Lung (tissue), 17 donors: ENCODE measurements at places on chromosomes 1 and 21. TPM values are rescaled to one million over a fixed set of nuclear protein-coding genes. Genes with fewer than 3 reads are reported as not detected.

Gene OLFML3
- total RNA-seq = 108 TPM

- H3K27ac ChIP-seq = no peak overlapping the region
- no peak overlapping the region for H3K4me3 ChIP-seq
- no peak for DNase-seq
- H3K36me3 ChIP-seq = no peaks in the 10 kb centered on the region
- H3K27me3 ChIP-seq = peaks cover 5% of the 10 kb centered on the region
Measured at GRCh38 chr1:156368157-156368658, 803 bp upstream of the RHBG start.

DNA sequence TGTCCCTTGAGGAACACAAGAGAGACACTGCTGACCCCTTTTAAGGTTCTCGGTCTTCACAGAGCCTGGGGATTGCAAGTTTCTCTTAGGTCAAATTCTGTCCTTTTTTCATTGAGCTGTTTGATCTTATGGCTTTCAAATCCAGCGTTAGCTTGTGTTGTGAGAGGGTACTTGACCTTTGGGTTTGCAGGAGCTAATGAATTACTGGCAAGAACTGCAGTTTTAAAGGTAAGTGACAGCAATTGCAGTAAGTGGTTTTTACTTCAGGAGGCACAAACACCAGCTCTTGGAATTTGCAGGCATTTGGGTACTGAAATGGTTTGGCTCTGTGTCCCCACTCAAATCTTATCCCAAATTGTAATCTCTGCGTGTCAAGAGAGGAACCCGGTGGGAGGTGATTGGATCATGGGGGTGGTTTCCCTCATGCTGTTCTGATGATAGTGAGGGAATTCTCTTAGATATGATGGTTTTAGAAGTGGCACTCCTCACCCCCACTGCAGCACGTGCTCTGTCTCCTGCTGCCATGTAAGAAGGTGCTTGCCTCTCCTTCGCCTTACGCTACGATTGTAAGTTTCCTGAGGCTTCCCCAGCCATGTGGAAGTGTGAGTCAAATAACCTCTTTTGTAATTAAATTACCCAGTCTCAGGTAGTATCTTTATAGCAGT is 134.5 kb upstream of the LYPLAL1 start:
- DNase-seq = peak; percentile 39
- H3K27ac ChIP-seq = no peak overlapping the region
- H3K4me3 ChIP-seq = no peak overlapping the region
- no peaks in the 10 kb centered on the region for H3K27me3 ChIP-seq
- no peaks in the 10 kb centered on the region for H3K36me3 ChIP-seq

DNA sequence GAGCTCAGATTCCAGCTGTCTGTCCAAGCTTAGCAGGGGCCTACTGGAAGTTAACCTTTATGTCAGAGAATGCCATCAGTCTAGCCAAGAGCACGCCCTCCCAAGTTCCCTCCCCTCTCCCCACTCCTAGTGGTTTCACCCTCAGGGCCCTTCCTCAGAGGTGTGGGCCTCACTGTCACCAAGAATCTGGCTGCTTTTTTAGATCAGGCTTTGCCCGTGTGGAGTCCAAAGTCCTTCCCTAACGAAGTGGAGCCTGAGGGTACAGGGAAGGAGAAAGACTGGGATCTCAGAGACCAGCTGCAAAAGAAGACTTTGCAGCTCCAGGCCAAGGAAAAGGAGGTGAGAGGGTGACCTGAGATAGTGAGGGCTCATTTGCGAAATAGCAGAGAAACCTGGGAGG is 4.1 kb downstream of the C1orf74 start:
- H3K27me3 ChIP-seq = no peaks in the 10 kb centered on the region
- H3K4me1 ChIP-seq = peaks cover 3% of the 10 kb centered on the region
- no peak for DNase-seq
- no peak overlapping the region for H3K4me3 ChIP-seq

- H3K27ac ChIP-seq = peak overlapping the region; percentile 71
- no peak for DNase-seq
Measured at GRCh38 chr1:56572334-56573050, 6.9 kb downstream of the PLPP3 start.

Gene WNT4
- total RNA-seq = 2.3 TPM

GRCh38 chr21:25456672-25457071 is 150.6 kb downstream of the MRPL39 start:
- H3K36me3 ChIP-seq = no peaks in the 10 kb centered on the region
- no peak overlapping the region for H3K27ac ChIP-seq
- H3K4me3 ChIP-seq = no peak overlapping the region
- no peaks in the 10 kb centered on the region for H3K27me3 ChIP-seq

Gene CD1E
- 1.3 TPM for total RNA-seq

DNA sequence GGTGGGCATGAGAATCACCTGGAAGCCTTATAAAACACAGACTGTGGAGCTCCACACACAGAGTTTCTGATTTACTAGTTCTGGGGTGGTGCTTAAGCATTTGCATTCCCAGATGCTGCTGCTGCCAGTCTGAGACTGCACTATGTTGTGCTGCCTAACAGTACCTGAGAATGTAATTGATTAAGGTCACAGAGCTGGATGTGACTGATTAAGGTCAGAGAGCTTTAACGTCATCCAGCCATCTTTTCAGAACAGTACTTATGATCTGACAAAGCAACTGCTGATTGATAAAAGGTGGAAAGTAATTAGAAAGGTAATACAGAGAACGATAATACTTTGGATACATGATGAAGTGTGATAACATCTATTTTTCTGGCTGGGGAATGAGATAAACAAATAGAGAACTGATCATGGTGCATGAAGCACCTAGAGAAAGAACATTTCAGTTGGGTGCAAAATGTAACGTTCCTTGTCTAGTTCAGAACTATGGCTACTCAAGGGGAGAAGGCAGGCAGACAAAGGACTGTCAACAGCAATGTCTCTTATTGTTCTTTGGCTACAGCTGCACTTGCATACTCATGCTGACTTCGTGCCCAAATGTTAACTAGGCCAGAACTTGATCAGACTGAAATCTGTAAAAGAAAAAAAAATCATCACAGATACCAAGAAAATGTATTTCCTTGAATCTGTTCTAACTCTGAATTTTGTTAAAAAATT is 3.7 kb upstream of the UCK2 start:
- H3K36me3 ChIP-seq = no peaks in the 10 kb centered on the region
- H3K27me3 ChIP-seq = no peaks in the 10 kb centered on the region
- no peak overlapping the region for H3K27ac ChIP-seq
- no peak for DNase-seq
- H3K4me1 ChIP-seq = no peaks in the 10 kb centered on the region
- H3K4me3 ChIP-seq = no peak overlapping the region

Gene PTGER3
- total RNA-seq = 1.8 TPM

Gene XCL2
- 1.2 TPM for total RNA-seq

Gene LMX1A
- total RNA-seq = not detected

DNA sequence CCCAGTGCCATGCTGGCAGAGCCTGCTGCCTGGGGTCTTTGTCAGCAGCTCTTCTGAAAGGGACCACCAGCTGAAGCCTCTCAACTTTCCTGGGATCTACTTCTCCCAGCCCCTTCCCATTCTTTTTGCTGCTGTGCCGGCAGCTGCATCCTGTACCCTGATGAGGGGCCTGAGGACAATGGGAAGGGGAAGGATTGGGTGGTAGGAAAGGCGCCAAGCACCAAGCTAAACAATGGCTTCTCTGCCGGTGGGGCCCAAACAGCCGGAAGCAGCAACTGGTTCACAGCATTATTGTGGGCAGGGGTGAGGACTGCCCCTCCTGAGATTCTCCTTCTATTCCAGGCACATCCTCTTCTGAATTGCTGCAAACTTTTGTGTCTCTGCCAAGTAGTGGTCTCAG is 5.0 kb upstream of the EFCAB14 start:
- H3K4me1 ChIP-seq = peaks cover 6% of the 10 kb centered on the region
- peak; percentile 50 for DNase-seq

Gene EDN2
- 1.3 TPM for total RNA-seq

DNA sequence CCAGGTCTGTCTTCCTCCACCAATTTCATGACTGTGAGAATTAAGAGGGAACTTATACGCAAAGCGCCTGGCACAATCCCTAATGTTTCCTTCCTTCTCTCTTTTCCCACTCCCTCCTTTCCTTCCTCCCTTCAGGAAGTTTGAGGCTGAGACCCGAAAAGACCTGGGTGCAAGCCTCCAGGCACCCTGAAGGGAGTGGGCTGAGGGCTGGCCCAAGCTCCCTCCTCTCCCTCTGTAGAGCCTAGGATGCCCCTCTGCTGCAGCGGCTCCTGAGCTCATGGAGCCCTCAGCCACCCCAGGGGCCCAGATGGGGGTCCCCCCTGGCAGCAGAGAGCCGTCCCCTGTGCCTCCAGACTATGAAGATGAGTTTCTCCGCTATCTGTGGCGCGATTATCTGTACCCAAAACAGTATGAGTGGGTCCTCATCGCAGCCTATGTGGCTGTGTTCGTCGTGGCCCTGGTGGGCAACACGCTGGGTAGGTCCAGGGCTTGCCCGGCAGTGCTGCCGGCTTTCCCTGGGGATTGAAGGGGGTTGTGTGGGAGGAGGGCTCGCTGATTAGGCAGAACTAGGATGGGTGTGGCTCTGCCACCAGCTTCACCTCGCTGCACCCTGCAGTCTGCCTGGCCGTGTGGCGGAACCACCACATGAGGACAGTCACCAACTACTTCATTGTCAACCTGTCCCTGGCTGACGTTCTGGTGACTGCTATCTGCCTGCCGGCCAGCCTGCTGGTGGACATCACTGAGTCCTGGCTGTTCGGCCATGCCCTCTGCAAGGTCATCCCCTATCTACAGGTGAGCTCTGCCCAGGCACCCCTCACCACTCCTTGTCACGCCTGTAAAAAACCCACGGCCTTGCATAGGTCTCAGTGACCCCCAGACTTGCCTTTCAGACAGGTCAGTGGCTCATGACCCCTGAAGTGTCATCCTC is 1.7 kb downstream of the HCRTR1 start:
- no peak for DNase-seq
- H3K27me3 ChIP-seq = peaks cover 8% of the 10 kb centered on the region
- H3K36me3 ChIP-seq = no peaks in the 10 kb centered on the region

Gene ZNF683
- 0.40 TPM for total RNA-seq

GRCh38 chr1:100584761-100585745 is 47.1 kb downstream of the GPR88 start:
- H3K4me3 ChIP-seq = no peak overlapping the region
- no peak overlapping the region for H3K27ac ChIP-seq
- H3K36me3 ChIP-seq = no peaks in the 10 kb centered on the region
- DNase-seq = no peak
- H3K27me3 ChIP-seq = no peaks in the 10 kb centered on the region

DNA sequence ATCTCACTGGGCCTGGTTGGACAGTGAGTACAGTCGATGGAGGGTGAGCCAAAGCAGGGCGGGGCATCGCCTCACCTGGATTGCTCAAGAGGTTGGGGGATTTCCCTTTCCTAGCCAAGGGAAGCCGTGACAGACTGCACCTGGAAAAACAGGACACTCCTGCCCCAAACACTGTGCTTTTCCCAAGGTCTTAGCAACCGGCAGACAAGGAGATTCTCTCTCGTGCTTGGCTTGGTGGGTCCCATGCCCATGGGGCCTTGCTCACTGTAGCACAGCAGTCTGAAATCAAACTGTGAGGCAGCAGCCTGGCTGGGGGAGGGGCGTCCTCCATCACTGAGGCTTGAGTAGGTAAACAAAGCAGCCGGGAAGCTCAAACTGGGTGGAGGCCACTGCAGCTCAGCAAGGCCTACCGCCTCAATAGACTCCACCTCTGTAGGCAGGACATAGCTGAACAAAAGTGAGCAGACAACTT is 11.3 kb downstream of the C1orf105 start:
- no peaks in the 10 kb centered on the region for H3K27me3 ChIP-seq
- no peak overlapping the region for H3K27ac ChIP-seq
- DNase-seq = no peak
- no peak overlapping the region for H3K4me3 ChIP-seq
- peaks cover 3% of the 10 kb centered on the region for H3K4me1 ChIP-seq

- H3K36me3 ChIP-seq = no peaks in the 10 kb centered on the region
- no peak for DNase-seq
- no peaks in the 10 kb centered on the region for H3K27me3 ChIP-seq
- H3K4me1 ChIP-seq = no peaks in the 10 kb centered on the region
- H3K27ac ChIP-seq = no peak overlapping the region
Measured at GRCh38 chr1:210787800-210788199, 346.1 kb downstream of the KCNH1 start.

DNA sequence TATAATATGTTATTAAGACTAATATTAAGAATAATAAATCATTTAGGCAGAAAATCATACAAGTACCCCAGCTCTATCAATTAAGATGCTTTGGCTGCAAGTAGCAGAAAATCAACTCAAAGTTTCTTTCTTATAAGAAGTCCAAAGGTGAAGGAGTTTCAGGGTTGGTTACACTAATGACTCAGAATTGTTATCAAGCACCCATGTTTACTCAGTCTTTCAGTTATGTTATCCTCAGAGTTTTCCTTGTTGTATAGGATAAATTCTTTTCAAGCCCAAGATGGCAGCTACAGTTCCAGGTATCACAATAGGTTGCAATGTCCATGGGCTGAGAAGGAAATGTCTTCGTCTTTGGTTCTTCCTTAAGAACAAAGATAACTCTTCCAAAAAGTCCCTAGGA is 163.6 kb downstream of the TNFSF18 start:
- no peak overlapping the region for H3K27ac ChIP-seq
- no peaks in the 10 kb centered on the region for H3K36me3 ChIP-seq
- DNase-seq = no peak
- H3K4me3 ChIP-seq = no peak overlapping the region
- H3K27me3 ChIP-seq = no peaks in the 10 kb centered on the region

- H3K27ac ChIP-seq = no peak overlapping the region
- peaks cover 45% of the 10 kb centered on the region for H3K4me1 ChIP-seq
- H3K4me3 ChIP-seq = no peak overlapping the region
- no peaks in the 10 kb centered on the region for H3K27me3 ChIP-seq
- peaks cover 9% of the 10 kb centered on the region for H3K36me3 ChIP-seq
- DNase-seq = no peak
Measured at GRCh38 chr1:201716742-201717135, 112.2 kb upstream of the IPO9 start.

DNA sequence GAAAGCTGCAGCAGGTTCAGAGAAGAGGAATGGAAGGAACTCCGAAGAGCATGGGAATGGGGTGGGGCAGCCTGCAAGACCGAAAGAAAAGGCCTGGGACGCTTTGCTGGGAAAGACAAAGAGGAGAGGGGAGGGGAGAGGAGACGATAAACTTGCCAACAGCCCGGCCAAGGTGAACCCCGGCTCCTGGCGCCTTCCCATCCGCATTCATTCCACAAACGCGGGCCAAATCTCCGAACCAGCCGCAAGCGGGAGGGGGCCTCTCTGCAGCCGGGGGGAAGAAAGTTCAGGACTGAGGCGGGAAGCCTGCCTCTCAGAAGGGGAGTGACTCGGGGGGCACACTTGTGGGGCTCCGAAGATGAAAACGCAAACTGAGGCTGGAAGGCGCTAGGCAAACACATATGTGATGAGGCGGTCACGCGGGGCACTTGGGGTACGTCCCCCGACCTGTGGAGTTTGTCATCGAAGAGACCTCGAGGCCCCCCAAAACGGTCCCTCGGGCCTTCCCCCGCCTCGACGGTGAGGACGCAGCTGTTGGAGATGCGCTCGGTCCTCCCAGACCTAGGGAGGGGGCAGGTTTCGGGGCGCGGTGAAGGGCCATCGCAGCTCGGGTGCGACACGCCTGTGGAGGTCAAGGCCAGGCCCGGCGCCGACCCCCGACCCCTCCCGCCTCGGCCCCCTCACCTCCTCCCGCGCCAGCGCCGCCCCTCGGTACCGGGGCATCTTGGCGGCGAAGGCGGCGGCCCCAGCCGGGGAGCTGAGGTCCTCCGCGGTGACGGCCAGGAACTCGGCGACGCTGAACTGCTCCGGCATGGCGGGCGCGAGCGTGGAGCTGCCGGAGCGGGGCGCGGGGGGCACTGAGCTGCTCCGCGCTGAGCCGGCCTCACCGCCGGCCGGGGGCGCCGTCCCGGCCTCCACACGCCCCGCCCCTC is at the start of gene ASAP3:
Gene ASAP3 (minus strand): TSS at position 859 of the 932 bp plus-strand sequence. CDS start 46 bp downstream, at position 813.
- H3K27ac ChIP-seq = peak within 1 kb of the TSS; percentile 85
- no peaks in the 10 kb centered on the region for H3K27me3 ChIP-seq
- H3K4me1 ChIP-seq = peaks cover 8% of the 10 kb centered on the region
- DNase-seq = peak; percentile 68
- peak within 1 kb of the TSS; percentile 62 for H3K4me3 ChIP-seq
